ENCODE measurements at places on chromosomes 12 and 14. TPM values are rescaled to one million over a fixed set of nuclear protein-coding genes. Genes with fewer than 3 reads are reported as not detected.
A peak's percentile ranks its signal among the peaks of the same experiment; 100 is the strongest.

GRCh38 chr12:50612882-50613281, 108.1 kb downstream of the DIP2B start:
- DNase-seq: no peak

DNA sequence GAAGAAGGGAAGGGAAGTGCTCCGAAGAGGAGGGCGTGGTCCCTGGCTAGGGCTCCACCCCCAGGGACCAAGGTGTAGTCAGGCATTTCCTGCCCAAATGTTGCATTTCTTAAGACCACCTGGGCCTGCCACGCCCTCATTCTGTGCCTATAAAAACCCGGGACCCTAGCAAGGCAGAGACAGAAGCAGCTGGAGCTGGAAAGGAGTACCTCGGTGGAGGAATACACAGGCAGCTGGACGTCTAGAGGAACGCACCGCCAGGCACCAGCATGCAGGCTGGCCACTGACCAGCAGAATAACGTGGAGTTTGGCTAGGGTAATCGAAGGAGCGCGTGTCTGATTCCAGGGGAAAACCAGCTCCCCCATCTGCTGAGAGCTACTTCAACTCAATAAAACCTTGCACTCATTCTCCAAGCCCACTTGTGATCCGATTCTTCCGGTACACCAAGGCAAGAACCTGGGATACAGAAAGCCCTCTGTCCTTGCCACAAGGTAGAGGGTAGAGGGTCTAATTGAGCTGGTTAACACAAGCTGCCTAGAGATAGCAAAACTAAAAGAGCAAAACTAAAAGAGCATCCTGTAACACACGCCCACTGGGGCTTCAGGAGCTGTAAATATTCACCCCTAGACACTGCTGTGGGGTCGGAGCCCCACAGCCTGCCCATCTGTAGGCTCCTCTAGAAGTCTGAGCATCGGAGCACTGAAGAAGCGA, 21.0 kb downstream of the CFL2 start:
- DNase-seq: peak; percentile 33

DNA sequence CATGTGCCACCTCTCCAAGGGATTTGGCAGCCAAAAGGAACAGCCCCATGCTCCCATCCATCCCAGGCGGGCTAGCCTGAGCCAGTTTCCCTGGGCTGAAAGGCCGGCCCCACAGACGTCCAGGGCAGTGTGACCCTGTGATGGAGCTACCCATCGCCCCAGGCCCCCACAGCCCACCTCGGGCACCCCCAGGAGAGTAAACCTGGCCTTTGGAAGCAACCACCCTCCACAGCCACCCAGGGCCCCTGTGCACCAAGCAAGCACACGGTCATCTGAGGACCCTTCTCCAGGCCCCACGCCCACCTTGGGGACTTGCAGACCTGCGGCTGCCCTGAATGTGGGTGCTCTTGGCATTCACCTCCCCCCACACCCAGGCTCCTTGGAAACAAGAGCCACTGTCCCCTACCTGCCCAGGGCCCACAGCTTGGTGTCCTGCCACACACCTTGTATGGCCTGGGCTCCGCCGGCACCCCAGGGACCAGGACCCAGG, 8.4 kb downstream of the AHNAK2 start:
- DNase-seq: no peak

- DNase-seq: no peak
Observed at GRCh38 chr14:56884617-56885016, 74.3 kb upstream of the OTX2 start.

DNA sequence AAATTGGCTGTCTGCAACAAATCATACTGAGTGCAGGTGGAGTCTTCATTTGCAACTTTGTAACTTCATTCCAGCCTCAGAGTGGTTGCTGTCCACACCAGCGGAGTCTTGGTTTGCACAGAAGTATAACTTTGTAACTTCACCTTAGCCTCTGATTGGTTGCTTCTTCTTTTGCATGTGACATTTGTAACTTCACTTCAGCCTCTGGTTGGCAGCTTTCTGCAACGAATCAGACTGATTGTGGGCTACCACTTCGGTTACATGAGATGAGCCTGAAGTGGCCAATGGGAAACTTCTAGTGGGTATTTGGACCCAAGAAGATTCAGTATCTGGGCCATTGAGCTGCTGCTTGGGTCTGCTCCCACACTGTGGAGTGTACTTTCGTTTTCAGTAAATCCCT, 17.8 kb downstream of the RASSF8 start:
- DNase-seq: no peak

DNA sequence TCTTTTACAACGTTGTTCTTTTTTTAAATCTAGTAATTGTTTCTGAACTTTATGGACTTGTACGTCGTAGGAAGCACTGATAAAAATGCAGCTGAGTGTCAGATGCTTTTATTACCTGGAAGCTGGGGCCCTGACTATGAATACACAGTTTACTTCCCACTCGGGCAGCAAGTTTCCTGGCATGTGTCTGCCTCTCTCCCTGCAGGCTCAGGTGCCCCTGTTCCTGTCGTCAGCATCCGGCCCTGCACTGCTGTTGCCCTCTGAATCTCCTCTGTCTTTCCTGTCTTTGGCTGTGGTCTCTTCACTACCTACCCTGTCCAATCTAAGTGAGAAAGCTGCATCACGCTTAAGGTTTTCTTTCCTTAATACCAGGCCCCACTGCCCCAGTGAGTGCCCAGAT, 75.8 kb downstream of the PELI2 start:
- DNase-seq: no peak

DNA sequence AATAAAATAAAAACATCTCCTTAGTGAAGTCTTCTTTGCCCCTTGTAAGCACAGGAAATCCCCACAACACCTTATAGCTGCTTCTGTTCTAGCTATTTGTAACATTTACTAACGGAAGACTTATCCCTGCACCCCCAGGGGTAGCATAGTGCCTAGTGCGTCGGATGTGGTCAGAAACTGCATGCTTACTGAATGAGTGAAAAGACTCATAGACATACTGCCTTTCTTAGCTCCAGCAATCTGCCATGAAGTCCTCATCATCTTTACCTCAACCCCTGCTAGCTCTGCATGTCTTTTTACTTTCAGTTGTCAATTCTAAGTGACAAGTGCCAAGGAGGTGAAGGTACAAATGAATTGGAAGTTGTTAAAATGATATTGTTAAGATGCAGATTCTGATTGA, 12.9 kb downstream of the RIOX1 start:
- DNase-seq: no peak

DNA sequence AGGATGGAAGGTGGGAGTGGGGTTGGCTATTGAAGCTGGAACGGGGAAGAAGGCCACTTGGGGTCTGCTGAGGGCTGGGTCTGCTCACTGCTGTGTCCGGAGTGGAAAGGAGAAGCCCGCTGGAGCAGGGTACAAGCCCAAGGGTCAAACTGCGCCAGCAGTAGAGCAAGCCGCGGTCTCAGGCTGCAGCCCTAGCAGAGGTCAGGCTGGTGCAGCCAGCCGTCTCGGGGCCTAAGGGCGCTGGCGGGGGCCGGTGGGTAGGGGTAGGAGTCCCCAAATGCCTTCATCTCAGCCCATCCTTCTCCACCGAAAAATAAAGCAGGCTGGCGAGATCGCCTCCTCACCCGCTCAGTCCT, 718 bp upstream of the JDP2 start:
- DNase-seq: no peak

DNA sequence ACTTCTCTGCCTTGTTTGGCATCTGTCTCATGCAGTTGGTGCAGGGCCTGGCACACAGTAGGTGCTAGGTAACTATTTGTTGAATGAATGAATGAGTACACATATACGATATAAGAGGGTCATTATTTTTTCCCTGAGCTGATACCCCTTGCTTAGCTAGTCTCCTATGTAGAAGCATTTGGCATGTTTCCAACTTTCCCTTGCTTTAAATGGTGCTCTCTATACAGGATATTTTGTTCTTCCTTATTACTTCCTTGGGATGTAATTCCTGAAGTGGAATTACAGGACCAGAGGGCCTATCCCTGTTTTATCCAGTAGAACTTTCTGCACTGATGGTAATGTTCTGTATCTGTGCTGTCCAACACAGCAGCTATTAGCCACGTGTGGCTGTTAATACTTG, 250.1 kb upstream of the PWP1 start:
- DNase-seq: no peak

- DNase-seq: no peak
Observed at GRCh38 chr14:66017927-66018326, 468.2 kb upstream of the CCDC196 start.

DNA sequence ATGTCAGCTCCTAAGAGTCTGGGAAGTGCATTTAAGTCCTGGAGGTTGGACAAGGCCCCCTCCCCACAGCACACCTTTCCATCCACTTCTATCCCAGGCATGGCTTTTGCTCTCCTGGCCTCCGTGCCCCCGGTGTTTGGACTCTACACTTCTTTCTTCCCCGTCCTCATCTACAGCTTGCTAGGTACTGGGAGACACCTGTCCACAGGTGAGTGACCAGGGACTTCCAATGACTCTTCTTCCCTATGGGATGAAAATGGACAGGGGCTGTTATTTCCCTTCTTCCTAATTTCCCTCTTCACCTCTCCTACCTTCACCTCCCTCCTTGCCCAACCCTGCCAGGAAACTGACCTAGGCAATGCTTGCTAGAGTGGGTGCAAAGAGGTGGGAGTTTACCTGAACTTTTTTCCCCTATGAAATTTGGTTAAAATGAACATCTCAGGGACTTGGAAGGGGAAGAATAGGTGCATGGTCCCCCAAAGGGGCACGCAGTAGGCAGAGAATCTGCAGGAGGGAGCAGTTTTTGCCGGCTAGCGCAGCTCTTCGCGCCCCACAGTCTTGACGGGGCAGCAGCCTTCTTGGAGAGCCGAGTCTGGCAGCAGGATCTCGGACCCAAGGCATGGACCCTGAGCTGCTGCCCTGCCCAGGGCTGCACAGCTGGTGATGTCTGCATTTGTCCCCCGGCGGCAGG, 9.2 kb downstream of the ARHGEF25 start:
- no peak for DNase-seq

ANAPC7 gene
- 45.5 TPM for polyA plus RNA-seq

BIN2 gene
- polyA plus RNA-seq: not detected

STAT6 gene
- 68.9 TPM for polyA plus RNA-seq

MGP gene
- 0.20 TPM for polyA plus RNA-seq

LMNTD1 gene
- polyA plus RNA-seq: not detected

TC2N gene
- 7.4 TPM for polyA plus RNA-seq

SLC2A13 gene
- polyA plus RNA-seq: 0.39 TPM

KRT6C gene
- polyA plus RNA-seq: 6.3 TPM

ADIPOR2 gene
- 29.7 TPM for polyA plus RNA-seq

LRRC10 gene
- not detected for polyA plus RNA-seq

EXOC3L4 gene
- polyA plus RNA-seq: not detected
